ENCODE measurements at places on chromosomes 3 and 15. TPM values are rescaled to one million over a fixed set of nuclear protein-coding genes. Genes with fewer than 3 reads are reported as not detected.

The TPM1 gene
- 498 TPM for total RNA-seq

The C3orf22 gene
- total RNA-seq, result not detected

The NLGN1 gene
- total RNA-seq, result 4.7 TPM

The KLHL40 gene
- total RNA-seq, result not detected

The PARP15 gene
- total RNA-seq, result 5.9 TPM

The NANOGP8 gene
- total RNA-seq, result not detected

The IGSF10 gene
- 0.49 TPM for total RNA-seq

The CHL1 gene
- 25.8 TPM for total RNA-seq

The P2RY14 gene
- 0.49 TPM for total RNA-seq

The GOLGA8R gene
- 3.2 TPM for total RNA-seq

The NEK10 gene
- not detected for total RNA-seq

The ABI3BP gene
- 91.1 TPM for total RNA-seq

Data from vagina (tissue), 2 donors.